ENCODE measurements at places on chromosomes 16 and 17.

- no peak for DNase-seq
Observed at GRCh38 chr16:66874079-66874775, 6.1 kb upstream of the PDP2 start.

DNA sequence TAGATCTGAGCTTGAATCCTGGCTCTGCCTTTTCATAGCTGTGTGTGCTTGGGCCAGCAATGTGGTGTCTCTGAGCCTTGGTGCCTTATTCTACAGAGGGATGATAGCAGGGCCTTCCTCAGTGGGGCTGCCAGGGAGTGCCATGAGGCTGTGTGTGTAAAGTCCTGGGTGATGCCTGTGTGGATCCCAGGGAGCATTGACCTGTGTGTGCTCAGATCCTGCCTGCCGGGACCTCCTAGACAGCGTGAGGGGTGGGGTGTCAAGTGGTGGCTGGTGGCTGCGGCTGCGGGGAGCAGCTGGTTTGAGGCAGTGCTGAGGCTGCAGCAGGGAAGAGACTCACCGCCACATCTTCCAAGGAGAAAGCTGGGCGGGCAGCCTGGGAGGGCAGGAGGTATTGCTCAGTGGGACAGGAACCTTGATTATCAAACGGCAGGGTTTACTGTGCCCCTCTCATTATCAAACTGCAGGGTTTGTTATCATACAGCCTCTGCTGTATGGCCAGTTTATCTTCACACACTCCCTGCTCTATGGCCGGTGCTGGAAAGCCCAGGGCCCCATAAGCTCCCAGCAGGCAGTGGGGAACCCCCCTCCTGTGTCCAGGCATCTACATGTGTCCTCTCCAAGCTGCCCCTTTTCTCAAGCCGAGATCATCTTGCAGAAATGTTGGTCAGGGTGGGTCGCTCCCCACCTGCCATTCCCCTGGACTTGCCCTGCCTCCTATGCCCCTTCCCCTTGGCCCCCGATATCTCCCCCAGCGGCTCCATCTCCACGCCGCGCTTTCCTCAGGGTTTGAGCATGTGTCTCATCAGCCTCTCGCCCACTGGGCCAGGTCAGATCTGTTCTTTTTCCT, 3.1 kb upstream of the ADCY7 start:
- DNase-seq = no peak

- DNase-seq = no peak
Observed at GRCh38 chr16:68365167-68365817, 54.5 kb downstream of the PRMT7 start.

GRCh38 chr16:50183316-50183715, 30.2 kb downstream of the TENT4B start:
- DNase-seq = no peak

DNA sequence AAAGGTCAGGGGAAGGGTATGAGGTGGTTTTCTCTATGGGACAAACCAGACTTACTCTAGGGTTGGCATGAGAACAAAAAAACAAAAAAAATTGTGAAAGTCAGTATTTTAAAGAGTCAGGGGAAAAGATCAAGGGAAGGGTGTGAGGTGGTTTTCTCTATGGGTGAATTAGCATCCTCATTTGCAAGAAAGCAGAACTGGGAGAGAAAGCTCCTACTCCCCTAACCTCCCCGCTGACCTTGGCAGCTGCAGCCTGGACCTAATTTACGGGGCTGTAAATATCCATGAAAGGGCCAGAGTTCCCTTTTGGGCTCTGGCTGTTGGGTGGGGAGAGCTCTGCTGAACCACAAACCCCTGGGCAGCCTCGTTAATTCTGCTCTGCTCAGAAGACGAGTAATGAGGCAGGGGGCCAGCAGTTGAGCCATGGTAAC, 10.6 kb downstream of the RHBDL3 start:
- no peak for DNase-seq

- DNase-seq = no peak
Observed at GRCh38 chr16:84059946-84060901, 17.6 kb upstream of the SLC38A8 start.

DNA sequence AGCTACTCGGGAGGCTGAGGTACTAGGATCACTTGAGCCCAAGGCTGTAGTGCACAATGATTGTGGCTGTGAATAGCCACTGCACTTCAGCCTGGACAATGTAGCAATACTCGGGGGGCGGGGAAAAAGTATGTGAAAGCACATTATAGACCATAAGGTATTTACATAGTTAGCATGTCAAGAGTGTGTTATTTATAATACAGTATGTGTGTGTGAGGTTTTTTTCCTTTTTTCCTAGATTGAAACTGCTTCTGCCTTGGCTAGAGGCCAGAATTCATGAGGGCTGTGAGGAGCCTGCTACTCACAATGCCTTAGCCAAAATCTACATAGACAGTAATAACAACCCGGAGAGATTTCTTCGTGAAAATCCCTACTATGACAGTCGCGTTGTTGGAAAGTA, 30.5 kb downstream of the PTRH2 start:
- no peak for DNase-seq

DNA sequence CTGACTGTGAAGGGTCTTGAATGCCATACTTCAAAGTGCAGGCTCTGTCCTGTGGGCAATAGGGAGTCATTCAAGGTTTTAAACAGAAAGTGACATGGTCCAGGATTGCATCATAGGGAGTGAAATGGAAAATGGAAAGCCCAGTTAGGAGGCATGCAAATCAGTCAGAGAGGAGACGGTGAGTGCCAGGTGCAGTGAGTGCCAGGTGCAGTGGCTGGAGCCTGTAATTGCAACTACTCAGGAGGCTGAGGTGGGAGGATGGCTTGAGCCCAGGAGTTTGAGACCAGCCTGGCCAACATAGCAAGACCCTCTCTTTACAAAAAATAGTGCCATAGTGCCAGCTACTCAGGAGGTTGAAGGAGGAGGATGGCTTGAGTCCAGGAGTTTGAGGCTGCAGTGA, 35.2 kb upstream of the SIAH1 start:
- no peak for DNase-seq

DNA sequence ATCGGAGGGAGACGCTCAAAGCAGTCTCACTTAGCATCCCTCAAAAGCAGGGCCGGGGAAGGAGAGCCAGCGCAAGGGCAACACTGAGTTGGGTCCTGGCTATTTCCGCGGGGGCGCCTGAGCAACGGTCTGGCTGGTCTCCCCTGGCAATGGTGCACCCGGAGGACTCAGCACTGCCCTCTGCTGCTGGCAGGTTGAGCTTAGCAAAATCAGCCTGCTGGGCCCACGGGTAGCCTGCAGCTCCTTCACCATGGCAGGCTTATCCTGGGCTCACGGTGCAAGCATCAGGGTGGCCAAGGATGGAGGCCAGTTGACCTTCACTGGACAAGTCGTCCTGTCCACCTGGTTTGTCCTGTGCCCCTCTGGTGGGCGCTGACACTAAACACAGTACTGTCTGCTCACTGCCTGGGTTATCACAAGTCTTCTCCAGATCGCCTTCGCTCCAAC, 14.4 kb upstream of the ALDH3A1 start:
- no peak for DNase-seq

DNA sequence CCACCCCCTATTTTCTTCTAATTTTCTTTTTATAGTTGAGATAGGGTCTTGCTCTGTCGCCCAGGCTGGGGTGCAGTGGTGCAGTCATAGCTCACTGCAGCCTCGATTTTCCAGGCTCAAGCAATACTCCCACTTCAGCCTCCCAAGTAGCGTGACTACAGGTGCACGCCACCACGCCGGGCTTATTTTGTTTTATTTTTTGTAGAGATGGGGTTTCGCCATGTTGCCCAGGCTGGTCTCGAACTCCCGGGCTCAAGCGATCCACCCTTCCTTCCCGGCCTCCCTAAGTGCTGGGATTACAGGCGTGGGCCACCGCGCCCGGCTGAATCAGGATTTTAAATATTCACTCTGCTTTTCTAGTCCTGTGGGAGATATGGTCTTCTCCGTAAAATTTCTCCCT, 941 bp upstream of the GDPD1 start:
- DNase-seq = no peak

GRCh38 chr17:38809828-38810227, 10.5 kb upstream of the PIP4K2B start:
- no peak for DNase-seq

DNA sequence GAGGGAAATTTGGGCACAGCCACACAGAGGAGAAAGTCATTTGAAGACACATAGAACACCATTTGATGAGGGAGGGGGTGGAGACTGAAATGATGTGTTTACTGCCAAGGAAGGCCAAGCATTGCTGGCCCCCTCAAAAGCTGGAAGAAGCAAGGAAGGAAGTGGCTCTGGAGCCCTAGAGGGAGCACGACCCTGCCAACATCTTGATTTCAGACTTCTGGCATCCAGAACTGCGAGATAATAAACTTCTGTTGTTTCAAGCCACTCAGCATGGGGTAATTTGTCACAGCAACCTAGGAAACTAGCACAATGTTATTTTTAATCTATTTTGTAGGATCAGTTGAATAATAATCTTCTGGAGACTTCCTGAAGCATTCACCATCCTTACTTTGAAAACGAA, 314.8 kb upstream of the GOT2 start:
- no peak for DNase-seq

- no peak for DNase-seq
Observed at GRCh38 chr17:1930337-1930645, 94.8 kb downstream of the RTN4RL1 start.
